ENCODE measurements at places on chromosomes 5 and 9. TPM values are rescaled to one million over a fixed set of nuclear protein-coding genes. Genes with fewer than 3 reads are reported as not detected.

Gene RBM18
- 15.3 TPM for total RNA-seq

DNA sequence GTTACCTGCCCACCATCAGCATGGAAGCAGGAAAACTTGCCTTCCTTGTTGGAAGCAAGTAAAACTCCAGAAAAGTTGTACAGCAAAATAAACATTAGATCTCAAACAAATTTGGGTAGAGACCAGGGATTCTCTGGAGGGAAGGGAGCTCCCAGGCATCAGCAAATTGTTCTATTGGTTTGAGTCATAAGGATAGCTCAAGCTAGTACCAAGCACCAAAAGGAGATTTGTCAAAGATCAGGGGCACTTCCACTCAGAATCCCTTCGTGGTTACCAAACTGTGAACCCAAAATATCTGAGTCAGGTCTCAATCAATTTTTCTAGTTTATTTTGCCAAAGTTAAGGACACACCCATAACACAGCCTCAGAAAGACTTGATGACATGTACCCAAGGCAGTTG is 37.8 kb downstream of the DNAJB5 start:
- DNase-seq = no peak

DNA sequence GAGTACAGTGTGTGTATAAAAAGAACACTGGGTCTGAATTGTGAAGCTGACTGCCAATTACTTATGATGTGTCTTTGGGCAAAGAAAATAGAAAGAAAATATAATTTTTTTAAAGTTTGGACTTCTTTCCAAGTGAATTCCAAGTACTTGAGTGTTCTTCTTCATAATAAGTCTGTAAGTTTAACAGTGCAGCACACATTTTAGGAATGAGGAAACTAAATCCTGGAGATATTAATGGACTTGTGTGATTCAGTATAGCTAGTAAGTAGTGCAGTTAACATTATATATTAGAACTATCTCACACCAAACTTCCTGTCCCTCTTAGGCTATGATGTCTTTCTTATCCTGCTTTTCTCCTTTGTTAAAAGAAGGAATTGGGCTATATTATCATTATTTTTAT is 1953.8 kb downstream of the MAT2B start:
- peak; percentile 8 for DNase-seq

DNA sequence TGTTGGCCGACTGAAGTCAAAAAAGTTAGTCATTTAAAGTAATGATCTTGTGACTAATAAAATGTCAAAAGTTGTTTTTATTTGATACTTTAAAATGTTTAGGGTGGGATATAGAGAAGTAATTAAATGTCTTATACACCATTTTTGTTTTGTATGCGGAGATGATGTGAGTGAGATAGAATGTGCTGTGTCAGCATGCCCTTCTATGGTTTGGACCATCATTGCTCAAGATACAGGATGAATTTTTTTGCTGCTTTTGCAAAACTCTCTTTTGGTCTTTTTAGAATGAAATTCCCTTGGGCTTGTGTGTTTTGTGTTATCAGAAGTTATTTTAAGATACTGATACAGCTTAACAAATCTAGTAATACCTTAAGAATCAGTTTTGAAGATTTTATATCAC is 12.5 kb downstream of the SRFBP1 start:
- DNase-seq = no peak

DNA sequence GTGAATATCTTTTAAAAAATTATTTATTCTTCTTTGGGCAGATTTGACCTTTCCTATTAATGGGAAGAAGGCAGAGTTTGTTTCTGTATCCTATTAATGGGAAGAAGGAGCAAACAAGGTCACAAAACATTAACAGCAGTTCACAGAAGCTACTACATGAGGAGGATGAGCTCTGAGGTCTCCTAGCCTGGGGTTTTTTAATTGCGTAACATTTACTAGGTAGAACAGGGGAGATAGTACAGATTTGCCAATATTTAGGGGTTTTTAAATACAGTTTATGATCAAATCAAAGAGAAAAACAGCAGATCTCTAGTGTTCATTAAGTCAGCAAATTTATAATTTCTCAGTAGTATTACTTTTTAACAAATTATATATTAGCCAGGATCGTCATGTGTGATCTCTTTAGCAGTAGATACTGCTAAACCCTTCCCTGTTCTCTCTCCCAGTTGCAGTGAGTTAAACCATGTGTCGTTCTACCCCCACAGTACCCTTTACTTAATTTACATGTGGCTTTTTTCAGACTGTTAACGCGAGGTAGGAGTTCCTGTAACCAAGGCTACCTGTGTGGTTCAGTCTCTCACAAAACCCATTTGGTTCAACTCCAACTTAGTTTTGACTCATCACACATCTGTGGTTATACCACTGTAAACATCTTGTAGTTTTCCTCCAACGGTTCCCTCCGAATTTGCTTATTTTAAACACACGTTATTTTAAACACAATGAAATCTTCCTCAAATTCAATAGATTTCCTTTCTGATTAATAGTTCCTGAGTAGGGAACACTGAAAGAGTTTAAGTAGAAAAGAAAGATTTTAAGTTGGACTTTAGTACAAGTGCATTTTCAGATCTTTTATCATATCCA is 13.3 kb downstream of the SLC25A46 start:
- no peak for DNase-seq

- DNase-seq = no peak
Observed at GRCh38 chr5:168291964-168292785, 730 bp downstream of the WWC1 start.

- DNase-seq = no peak
Observed at GRCh38 chr9:8826281-8826680, 1026.7 kb upstream of the DMAC1 start.

DNA sequence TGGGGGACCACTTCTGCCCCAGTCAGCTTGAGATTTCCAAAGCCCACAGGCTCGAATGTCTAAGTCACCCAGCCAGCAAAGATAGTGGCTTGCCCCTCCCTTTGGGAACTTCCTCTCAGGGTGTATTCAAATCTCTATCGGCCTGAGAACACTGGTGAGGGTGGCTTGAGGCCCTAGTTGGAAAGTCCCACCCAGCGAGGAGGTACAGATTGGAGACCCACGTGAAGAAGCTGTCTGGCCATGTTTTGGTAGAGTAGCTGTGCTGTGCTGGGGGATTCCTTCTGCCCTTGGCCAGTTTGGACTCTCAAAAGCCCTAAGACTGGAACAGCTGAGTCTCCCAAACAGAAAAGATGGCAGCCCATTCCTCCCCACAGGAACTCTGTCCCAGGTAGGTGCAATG is 172.7 kb upstream of the RIOK2 start:
- DNase-seq = no peak

- DNase-seq = no peak
Observed at GRCh38 chr5:141421489-141421855, 621 bp downstream of the PCDHGA11 start.

DNA sequence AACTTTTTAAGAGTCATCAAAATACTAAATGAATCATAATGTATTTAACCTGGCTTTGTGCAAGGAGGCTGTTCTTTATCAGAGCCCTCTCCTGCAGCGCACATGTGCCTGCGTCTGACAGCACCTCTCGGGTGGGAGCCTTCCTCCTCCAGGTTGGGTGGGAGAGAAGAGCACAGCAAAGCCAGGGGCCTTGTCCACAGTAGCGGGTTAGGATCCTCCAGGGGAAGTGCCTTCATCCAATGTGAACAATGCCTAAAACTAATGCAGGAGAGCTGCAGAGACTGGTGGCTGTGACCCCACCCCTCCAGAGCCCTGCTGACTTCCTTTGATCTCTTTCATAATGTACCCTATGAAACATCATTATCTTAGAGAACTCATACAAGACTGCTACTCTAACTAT is 10.2 kb downstream of the UBE2QL1 start:
- DNase-seq = no peak

Gene RELL2
- total RNA-seq = 16.3 TPM
